ENCODE measurements at places on chromosomes 5 and 9.

DNA sequence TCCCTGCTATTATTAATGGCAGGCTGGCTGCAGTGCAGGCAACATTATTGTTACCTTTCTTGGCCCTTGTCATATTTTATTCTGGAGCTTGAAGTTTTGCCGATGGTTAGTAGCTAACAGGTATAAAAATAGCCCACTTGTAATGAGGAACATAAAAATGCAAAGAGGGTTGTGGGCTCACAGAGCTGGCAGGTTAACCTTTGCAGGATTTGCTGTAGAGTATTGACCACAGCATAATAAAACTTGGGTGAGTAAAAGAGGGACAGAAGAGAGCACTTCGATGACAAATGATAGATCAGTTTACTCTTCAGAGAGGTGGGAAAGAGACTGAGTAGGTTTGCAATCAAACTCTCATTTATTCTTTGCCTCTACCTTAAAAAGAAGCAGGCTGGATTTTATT is 49.7 kb upstream of the SGCD start:
- DNase-seq: no peak

DNA sequence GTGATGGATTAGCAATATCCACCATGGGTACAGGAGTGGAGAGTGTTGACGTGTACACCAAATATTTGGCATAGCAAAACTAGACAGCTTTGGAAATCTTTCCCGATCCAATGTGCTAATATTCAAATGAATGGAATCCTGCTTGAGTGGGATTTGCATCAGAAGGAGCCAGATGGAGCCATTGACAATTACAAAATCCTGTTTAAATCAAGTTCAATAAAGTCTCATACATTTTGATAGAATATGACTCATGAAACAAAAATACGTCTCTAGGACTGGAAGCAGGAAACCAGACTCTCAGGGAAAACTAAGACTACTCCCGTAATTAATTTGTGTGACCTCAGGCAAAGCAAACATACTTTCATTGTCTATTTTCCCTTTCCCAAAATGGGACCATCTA is 13.0 kb downstream of the TNC start:
- no peak for DNase-seq

- no peak for DNase-seq
Measured at GRCh38 chr5:35345222-35345621, 114.9 kb upstream of the PRLR start.

DNA sequence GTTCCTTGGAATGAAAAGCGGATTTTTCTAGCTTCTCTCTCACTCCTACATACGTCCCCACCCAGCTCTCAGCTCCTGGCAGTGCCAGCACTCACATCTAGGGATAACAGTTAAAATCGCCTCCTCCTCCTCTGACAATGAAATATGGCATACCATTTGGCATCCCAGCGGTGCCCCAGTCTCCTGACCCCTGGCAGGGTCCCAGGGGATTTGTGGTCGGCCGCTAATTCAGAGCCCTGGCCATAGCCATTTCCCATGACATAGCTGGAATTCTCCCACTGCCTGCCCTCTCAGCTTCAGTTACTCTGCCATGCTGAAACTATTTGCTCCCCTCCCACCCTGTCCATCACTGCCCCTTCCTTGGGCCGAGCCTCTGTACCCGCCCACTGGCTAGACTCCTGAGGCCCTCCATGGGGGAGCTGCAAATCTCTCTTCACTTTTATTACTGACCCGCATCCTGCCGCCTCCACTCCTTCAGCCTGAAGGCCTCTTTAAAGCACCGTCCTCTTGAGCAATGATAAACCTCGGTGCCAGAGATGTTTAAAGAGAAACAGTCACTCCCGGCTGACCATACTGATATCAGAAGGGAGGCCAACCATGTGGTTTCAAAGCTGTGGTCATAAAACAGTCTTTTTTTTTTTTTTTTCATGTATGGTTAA is 139.8 kb downstream of the SLIT3 start:
- no peak for DNase-seq

GRCh38 chr5:45772402-45772801 is 76.2 kb upstream of the HCN1 start:
- no peak for DNase-seq

GRCh38 chr9:133700819-133701320 is 37.3 kb downstream of the SARDH start:
- DNase-seq: no peak

DNA sequence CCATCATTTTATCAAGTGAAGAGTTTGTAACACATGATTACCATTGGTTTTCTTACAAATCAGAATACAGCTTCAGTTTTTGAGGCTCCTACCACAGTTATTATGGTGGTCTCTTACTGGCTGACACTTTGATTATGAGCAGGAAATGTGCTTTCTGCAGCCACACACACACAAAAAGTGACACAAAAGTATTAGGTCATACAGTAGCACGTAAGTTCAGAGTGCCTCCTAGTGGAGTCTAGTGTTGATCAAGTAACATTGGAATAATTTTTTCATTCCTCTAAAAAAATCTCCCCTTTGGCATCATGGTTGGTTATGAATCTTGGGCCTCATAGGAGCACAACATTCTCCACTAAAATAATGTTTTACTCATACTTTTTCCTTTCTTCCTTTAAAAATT is 37.6 kb downstream of the PAM start:
- no peak for DNase-seq

GRCh38 chr9:105445203-105445881 is 2.5 kb upstream of the FSD1L start:
- DNase-seq: no peak
